ENCODE measurements at places on chromosomes 1 and 21.

- DNase-seq, result no peak
Observed at GRCh38 chr1:183821309-183821888, 16.5 kb downstream of the RGL1 start.

- DNase-seq, result no peak
Observed at GRCh38 chr1:177969825-177970371, at the start of gene SEC16B. TSS of gene SEC16B (minus strand) at chr1:177970058. CDS start at chr1:177967981, 2,077 bp downstream.

- no peak for DNase-seq
Observed at GRCh38 chr1:37147392-37147831, 113.1 kb upstream of the GRIK3 start.

GRCh38 chr1:235708390-235708962 is 58.9 kb upstream of the GNG4 start:
- DNase-seq, result no peak

DNA sequence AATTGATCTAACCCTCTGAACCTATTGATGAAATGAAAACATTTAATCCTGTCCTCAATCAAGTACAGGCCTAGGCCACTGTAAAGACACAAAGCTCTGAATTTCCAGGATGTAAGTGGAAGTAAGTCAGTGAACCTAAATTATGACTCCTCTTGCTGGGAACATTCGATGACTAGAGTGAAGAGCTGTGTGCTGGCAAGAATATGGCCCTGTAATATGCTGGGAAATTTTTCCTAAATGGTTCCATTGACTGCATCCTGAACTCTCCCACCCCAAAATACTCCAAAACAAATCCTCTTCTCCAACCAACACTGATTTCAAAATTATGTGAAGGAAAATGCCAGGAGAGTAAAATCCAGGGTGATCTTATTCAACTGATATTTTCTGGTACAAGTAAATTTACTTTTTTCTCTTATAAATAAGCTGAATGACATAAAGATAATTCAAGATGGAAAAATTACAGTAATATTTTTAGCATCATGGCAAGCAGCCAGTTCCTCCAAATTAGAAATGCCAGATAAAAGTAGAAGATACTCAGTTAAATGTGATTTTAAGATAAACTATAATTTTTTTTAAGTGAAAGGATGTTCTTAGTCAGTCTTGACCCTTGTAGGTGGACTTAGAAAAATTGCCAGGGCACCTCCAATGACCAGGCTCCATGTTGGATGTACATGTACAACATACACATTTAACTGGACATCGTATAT is 269.4 kb downstream of the PTGER3 start:
- no peak for DNase-seq

DNA sequence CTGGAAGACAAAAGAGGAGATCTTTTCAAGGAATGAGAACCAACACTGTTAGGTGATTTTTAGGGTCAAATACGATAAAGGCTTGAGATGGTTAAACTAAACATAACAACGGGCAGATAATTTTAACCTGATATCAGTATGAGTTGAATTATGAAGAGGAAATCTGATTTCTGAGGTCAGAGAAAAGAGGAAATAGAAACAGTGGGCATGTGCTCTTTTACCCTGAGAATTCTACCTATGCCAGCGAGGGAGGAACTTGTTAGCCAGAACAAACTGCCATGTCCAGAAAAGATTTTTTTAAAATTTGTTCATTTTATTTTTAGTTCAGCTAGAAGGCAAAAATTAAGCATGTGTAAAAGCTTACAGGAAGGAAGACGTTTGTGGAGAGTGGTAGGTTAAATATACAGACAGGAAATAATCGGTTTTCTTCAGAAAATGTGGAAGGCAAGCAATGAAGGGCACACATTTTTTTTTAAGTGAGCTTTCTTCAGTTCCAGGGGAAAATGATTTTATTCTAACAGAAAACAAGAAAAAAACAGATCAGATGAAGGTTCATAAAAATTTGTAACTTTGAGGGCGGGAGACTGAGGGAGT is 1745.3 kb downstream of the MRPL39 start:
- DNase-seq, result no peak

GRCh38 chr1:17675744-17676143 is 79.4 kb upstream of the ACTL8 start:
- DNase-seq, result no peak

GRCh38 chr1:100882698-100883097 is 11.9 kb downstream of the EXTL2 start:
- DNase-seq, result no peak

GRCh38 chr1:107680579-107680985 is 284.4 kb downstream of the VAV3 start:
- no peak for DNase-seq

DNA sequence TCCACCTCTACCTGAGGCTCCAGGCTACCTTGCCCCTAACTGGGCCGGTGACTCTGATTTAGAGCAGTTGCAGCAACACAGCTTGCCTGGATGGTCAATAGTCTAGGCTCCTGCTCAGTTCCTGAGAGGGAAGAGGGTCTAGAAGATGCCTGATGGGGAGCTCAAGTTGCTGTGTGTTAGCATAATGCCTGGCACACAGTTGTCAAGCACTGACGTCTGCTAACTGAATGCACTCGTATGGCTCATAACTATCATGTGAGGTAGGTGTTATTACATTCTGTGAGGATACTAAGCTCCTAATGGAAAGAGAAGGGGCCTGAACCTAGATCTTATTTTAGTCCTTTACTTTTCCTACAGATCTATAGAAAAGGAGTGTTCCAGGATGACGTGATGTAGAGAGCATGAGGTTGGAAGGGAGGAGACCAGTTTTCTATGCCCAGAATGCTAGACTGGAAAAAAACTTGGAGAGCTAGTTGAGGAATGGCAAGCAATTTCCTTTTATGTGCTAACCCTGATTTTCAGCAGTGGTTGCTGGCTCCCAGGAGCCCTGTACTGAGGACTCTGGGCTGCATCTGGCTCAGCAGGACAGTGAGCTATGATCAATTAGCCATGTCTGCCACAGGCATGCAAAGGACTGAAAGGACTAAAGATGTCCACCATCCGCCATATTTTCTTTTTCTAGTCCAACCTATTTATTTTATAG is 30.0 kb downstream of the FAM78B start:
- no peak for DNase-seq

- DNase-seq, result no peak
Observed at GRCh38 chr1:1542766-1543705, 2.6 kb upstream of the TMEM240 start.

- DNase-seq, result no peak
Observed at GRCh38 chr1:68723791-68724190, 226.9 kb upstream of the DEPDC1 start.

DNA sequence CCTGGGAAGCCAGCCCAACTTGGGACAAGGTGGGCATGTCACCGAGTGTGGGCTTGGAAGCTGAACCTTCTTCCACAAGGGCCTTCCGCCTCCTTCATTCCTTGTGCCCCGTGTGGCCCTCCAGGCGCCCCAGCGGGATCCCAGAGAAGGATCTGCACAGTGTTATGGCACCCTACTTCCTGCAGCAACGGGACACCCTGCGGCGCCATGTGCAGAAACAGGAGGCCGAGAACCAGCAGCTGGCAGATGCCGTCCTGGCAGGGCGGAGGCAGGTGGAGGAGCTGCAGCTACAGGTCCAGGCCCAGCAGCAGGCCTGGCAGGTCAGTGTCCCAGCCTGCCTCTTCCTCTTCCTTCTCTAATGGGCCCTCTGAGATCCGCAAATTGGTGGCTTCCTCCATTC is 5.8 kb upstream of the BGLAP start:
- no peak for DNase-seq

GRCh38 chr1:26003262-26003661 is 5.4 kb upstream of the PAFAH2 start:
- no peak for DNase-seq

DNA sequence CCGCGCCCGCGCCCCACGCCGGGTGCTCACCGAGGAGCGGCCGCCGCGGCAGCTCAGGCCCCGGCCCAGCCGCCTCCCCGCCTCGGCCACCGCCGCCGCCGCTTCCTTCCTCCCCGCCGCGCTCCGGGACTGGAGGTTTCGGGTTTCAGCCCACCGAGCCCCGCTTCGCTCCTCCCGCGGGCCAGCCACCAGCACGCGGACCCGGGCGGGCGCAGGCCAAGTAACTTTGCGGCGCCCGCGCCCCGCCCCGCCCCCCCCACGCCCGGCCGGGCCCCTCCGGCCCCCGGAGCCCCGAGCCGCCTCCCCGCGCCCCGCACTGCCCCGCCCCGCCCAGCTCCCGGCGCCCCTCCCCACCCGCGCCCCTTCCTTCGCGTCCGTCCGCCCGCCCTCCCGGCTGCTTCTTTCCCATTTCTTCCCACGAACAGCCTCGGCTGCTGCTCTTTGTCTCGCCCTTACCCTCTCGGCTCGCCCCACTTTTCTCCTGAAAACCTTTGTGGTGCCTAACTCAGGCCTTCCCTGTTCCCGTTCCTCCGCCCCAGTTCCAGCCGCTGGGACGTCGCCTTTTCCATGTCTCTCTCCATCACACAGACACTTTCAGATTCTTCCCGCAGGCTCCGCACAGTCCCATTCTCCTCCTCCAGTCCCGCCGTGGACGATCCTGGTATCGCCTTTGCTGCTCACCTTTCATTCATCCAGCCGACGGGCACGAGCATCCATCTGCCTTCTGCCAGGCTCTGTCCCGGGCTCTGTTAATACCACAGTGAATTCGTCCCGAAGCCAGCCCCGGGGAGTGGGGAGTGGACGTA is at the start of gene GPR161:
TSS of gene GPR161 (minus strand) at position 222 of the 806 bp plus-strand sequence. CDS start 32,080 bp downstream, outside the sequence.
- peak; percentile 23 for DNase-seq

DNA sequence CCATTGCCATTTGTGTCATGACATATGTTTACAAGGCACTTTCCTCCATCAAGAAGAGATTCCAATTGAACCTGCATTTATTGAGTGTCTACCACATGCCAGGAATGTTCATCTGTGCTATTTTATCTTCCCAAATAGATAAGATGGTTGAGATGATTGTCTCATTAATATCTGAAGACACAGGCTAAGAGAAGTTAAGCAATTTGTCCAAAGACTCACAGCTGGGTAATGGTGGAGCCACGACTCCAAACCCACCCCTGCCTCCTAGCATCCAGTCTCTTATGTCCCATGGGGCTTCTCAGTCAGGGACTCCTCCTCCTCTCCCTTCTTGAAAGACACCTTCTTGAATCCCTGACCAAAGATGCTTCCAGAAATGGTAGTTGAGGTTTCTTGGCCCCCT is 68.1 kb downstream of the STUM start:
- no peak for DNase-seq

- DNase-seq, result no peak
Observed at GRCh38 chr1:203282720-203283542, 22.4 kb upstream of the BTG2 start.

- DNase-seq, result no peak
Observed at GRCh38 chr1:59076612-59077011, 220.3 kb upstream of the FGGY start.

DNA sequence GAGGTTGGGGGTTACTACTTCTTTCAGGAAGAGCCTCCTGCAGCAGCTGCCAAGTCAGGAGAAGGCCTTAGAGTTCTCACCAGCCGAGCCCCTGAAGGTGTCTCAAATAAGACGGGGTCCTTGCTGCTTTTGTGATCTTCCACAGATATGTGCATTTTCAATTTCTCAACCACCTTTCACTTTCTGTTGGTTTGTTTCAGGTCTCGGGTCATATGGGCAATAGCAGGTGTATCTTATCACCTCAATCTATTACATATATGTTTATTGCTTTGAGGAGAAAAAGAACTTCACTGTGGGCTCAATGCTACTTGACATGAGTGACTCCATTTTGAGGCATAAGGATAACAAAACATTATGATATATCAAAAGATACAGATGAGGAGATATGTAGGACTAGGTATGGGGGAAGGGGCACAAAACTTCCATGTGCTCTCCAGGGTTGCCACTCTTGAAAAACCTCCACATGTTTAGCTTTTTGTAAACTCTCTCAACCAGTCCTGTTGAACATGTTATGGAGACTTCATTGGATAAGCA is 1171.4 kb upstream of the ADGRL2 start:
- DNase-seq, result no peak

GRCh38 chr1:44851308-44851707 is 8.3 kb upstream of the PTCH2 start:
- DNase-seq, result no peak

- DNase-seq, result no peak
Observed at GRCh38 chr1:234163267-234163919, 209.9 kb upstream of the COA6 start.

DNA sequence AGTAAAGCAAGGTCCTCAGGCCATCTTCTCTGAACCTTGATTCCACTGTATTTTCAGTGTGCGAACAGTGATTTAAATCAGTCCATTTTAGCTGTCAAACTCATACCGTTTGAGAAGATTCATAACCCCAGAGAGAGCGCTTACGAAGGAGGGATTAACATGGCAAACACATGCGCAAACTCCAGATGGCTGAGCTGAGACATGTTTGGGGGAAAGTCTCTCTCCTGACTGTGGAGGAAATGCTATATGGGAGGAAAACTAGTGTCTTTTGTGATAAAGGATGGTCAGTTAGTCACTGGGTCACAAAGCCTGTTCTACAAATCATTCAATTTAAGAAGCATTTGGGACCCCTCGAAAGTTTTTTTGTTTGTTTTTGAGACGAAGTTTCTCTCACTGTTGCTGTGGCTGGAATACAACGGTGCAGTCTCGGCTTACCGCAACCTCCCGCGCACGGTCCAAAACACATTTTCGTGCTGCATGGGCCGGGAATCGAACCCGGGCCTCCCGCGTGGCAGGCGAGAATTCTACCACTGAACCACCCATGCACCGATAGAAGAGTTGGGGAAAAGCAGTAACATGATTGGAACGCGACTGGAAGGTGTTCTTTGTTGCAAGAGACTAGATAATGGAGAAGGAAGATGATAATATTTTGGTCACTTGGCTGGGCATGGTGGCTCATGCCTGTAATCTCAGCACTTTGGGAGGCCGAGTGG is 58.4 kb upstream of the CXADR start:
- no peak for DNase-seq

- DNase-seq, result no peak
Observed at GRCh38 chr1:117669572-117669971, 63.7 kb downstream of the TENT5C start.

DNA sequence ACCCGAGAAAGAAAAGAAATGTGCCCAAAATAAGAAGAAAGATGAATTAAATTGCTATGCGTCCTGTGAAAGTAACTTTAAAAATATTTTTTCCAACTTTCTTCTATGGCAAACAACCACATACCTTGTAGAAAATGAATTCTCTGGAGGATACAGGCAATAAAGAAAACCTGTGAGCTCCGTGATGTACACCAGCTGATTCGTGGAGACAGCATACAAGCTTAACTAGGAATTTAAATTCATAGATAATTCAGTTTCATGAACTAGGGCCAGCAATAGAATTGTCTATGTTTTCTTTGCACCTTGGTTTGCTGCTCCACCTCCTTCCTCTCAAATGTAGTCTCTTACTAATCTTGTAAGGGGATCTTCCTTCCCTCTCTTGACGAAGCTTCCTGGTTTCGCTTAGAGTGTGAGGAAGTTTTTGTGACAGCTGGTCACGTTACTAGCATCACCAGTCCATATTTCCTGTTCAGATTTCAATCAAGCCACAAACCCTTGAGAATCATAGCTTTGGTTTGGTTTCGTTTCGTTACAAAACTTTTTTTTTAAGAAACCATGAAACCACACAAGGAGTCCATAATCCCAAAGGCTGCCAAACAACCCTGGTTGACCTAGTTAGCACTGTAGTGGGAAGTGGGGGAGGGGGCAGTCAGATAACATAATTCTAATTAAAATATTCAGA is 35.8 kb downstream of the GREM2 start:
- DNase-seq, result no peak

Measured in GM12892 (cell line).